ENCODE measurements at places on chromosomes 1 and 21.

- no peak for DNase-seq
These were observed 29.3 kb downstream of the NTMT2 start for GRCh38 chr1:170175041-170175440.

GRCh38 chr1:20719261-20719660 lies 1.5 kb upstream of the KIF17 start:
- no peak for DNase-seq

GRCh38 chr1:229410370-229410691 lies 23.6 kb downstream of the ACTA1 start:
- DNase-seq: no peak

- DNase-seq: no peak
These were observed 103.5 kb upstream of the ETS2 start for GRCh38 chr21:38702196-38702595.

DNA sequence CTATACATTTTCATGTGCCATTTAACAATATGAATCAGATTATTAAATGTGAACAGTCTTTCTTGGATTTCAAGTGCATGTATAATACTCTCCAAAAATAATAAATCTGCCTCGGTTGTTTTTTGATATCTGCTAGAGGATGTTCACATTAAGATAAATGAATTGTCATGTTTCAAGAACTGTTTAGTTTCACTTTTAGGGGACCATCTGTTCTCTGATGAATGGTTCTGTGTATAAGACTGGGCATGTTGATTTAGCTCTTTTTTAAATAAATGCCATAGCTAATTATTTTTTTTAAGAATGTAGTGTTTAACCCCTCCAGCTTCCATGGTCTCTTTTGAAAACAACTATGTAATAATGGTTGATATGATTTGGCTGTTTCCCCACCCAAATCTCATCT lies 1245.1 kb upstream of the ADGRL4 start:
- DNase-seq: no peak

DNA sequence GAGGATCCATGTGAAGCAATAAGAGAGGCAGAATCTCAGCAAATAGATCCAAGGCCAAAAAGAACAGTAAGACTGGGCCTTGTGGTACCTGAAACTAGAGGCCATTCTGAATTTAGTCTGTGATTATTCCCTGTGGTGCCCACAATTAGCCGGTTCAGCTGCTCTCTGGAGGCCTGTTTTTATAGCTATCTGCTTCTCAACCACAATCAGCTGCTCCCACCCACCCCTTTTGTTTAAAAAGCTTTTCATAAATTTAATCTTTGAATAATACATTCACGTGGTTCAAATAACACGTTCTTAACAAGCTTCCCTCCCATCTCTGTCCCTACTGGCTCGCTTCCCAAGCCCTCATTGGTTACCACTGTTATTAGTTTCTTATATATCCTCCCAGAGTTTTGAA lies 18.0 kb downstream of the UBE2T start:
- no peak for DNase-seq

DNA sequence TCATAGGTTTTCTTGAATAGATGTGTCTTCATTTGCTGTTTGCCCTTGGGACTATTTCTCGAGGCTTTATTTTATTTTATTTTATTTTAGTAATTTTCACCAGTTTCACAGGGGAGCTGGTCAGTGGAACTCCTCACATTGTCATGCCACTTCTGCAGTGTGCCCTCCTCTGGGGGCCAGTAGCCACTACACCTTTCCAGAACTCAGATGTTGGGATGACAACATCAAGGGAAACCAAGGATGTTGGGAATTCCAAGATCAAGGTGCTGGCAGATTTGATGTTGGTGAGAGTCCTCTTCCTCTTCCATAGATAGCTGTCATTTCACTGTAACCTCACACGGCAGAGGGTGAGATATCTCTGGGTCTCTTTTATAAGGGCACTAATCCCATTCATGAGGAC lies 35.5 kb downstream of the SLC26A9 start:
- DNase-seq: peak; percentile 41

GRCh38 chr1:98940069-98940721 lies 64.5 kb downstream of the PLPPR5 start:
- no peak for DNase-seq

DNA sequence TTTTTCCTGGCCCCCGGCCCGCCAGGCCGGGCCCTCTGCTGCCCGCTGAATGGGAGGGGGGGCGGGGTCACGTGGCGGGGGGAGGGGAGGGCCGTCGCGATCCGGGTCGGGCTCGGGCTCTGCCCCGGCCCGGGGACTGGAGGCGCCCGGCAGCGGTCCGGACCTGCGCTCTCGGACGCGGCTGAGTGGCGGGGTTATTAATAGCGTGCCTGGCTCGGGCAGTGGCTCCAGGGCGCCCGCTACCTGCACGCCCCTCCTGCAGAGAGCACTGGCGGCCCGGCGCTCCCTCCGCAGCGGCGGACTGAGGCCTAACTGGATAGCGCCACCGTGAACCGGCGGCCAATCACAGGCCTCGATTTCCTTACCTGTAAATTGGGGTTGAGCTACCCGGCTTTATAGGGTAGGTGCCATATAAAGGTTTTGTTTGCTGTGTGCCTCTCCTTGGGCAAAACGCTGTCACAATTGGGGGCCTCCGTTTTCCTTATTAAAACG lies 28.1 kb downstream of the AHDC1 start:
- peak; percentile 87 for DNase-seq

DNA sequence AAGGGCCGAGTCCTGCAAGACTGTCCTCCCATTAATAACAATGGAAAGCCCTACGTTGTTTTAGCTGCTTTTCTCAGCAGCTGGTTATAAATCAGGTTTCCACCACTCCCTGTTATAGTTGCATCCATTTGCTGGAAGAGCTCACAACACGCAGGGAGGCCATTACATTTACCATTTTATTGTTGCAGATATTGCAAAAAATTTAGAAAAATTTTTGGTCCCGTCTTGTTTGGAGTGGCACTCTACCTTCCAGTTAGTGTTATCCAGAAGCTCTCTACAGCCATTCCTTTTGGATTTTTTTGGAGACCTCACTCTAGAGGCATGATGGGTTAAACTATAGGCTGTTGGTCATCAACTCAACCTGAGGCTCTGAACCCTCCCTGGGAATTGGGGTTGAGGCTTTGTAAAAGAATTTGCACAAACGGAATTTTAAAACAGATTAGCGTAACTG lies 1532.1 kb upstream of the TPTE start:
- no peak for DNase-seq

DNA sequence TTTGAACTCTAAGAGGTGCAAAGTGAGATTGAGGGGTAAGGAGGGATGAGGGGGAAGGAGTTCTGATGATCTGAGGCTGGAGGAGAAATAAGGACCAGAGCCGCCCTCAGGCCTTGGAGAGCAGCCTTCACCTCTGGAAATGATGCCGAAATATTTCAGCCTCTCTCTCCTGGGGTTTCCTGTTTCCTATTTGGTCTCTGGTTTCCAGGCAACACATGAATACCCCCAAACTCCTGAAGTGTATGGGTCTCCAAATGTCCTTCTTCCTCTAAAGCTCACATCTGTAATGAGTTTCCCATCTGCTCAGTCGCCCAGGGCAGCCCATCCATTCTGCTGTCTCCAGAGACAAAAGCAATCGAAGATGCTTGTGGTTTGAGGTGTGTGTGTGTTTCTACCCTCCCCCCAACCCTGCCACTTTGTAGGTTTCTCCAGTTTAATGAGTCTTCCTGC lies 52.0 kb upstream of the FAM20B start:
- DNase-seq: no peak

DNA sequence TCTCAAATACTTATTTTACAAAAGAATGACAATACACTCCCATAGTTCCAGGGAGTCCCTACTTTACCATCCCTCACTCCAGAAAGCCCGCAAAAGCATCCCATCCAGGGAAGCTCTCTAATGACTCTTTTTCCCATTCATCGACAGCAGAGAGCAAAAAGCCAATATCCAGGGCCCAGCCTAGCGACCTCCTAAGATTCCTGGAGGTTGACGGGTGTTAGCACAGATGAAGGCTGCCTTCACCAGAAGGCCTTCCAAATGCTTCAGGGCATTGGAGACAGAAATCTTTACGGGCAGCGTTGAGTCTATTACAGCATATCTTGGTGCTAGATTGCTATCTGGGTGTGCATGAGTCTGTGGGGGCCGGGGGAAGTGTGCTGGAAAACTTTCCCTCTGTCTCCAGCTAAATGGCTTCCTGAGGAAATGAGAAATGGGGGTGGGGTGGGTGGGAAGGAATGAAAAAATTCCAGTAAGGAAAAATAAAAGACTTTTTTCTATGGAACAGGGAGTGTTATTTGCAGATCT lies 136.6 kb downstream of the PROX1 start:
- no peak for DNase-seq

- DNase-seq: no peak
These were observed 36.6 kb upstream of the PLA2G5 start for GRCh38 chr1:20033420-20033819.

GRCh38 chr1:75198761-75199160 lies 64.6 kb downstream of the LHX8 start:
- DNase-seq: no peak
